ENCODE measurements at places on chromosomes 2 and 18.

DNA sequence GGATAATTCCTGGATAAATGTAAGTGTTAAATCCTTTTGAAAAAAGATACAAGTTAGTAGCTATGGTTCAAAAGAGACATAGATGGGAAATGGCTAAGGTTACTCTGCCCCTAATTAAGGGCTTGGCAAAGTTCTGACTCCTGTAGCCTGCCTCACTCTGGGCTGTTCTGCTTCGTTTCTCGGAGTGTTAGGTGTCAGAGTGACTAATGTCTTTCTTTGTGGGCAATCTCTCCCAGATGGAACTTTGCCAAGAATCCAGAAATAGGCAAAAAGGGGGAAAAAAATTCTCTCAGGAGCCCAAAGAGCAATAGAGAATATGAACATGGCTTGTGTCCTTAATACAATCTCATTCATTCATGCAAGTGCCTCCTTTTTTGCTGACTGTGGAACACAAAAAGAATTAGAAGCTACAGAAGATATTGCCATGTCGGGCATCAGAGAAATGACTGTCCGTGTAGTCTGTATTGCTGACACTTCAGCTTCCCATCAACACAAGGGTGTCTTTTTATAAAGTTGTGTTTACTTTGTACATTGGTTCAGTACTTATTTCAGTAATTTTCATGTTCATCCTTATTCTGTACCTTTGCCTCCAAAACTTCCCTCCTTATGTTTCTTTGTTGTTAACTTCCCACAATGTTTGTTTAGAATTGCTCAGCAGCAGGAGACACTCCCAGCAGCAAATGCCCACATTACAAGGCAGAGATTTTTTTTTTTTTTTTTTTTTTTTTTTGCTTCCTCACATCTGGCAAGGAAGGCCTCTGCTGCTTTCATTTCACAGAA, 134.0 kb downstream of the FTCDNL1 start:
- no peak for DNase-seq

DNA sequence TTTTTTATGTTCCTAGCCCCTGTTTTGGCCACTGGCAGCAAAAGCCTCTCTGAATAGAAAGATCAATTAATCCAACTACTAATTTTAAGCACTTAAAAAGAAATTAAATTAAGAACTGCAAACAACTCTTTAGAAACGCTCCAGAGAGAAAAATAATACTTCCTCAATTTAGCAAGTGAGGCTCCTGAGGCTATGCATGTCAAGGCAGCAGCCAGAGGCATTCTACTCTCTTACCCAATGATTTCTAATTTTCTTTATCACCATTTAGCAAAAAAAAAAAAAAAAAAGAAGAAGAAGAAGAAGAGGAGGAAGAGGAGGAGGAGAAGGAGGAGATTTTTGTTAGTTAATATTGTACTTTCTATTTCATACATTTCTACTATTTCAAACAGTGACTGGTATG, 68.5 kb downstream of the TMEM237 start:
- no peak for DNase-seq

DNA sequence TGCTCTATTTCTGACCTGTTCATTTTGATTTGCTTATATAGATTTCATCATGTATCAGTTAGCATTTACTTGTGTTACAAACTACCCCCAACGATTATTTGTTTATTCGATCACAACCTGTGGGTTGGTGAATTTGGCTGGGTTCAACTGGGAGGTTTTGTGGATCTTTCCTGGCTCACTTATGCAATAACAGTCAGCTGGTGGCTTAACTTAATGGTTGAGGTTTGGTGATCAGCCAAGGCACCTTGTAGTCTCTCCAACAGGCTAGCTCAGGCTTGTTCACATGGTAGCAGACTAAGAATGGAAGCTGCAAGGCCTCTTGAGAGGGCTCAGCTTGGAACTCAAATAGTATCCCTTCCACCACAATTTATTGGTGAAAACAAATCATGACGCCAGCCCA, 5.4 kb upstream of the PUM2 start:
- DNase-seq, result no peak

DNA sequence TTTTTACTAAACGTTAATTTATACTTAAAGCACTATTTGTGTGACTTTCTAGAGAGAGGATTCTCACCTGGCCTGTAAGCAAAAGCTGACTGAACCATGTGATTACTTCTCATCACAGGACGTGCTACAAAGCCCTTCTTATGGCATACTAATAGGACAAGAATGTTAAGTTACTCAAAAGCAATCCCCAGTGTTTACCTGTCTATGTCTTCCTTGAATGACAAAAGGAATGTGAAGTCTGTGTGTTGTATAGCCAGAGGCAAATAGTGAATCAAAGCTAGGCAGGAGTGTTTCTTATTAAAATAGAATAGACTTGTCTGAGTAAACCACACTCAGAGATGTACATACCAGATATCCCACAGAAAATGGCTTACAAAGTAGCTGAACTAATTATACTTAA, 1465.5 kb downstream of the SUCLG1 start:
- no peak for DNase-seq

All from femur (tissue), 1 donor.